COLO829 (cell line): ENCODE measurements at places on chromosomes 2 and 18.
A peak's percentile ranks its signal among the peaks of the same experiment; 100 is the strongest.

- DNase-seq: no peak
Measured at GRCh38 chr18:8987241-8987640, 115.3 kb upstream of the NDUFV2 start.

DNA sequence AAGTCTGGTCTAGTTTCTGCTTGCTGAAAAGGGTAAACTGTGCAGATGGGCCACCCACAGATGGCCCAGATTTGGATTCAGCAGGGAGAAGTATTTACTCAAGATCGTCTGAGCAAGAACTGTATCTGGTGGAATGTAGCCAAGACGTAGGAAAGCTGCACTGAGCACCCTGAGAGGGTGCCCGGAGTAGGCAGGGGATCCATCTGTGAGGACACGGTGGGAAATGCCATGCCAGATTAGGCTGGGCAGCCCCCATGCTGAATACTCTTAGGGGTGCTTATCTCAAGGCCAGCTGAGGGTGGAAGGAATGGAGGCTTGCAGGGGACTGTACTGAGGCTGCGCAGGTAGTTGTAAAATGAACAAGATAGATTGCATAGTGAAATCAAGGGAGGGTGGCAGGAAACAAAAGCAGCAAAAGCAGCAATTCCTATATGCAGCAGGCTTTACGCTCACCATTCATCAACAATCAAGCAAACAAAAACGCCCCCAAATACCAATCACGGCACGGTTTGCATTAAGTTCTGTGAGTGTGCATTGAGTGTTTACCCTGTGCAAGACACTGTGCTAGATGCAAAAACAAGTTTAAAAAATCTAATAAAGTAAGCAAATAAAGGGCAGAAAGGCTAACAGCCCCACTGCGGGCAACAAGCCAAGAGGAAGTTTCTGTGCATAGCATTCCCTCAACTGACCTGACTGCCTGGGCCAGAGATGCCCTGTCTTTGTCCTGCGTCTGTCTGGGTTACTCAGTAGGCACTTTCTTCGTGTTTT, 32.2 kb upstream of the LPIN2 start:
- DNase-seq: no peak

- DNase-seq: peak; percentile 13
Measured at GRCh38 chr2:135875491-135876065, 665 bp downstream of the MCM6 start.

- no peak for DNase-seq
Measured at GRCh38 chr18:44805643-44806042, 125.0 kb downstream of the SETBP1 start.

- no peak for DNase-seq
Measured at GRCh38 chr2:192544371-192544955, 349.7 kb upstream of the TMEFF2 start.

GRCh38 chr2:76450024-76450475, 739.3 kb upstream of the GCFC2 start:
- no peak for DNase-seq

DNA sequence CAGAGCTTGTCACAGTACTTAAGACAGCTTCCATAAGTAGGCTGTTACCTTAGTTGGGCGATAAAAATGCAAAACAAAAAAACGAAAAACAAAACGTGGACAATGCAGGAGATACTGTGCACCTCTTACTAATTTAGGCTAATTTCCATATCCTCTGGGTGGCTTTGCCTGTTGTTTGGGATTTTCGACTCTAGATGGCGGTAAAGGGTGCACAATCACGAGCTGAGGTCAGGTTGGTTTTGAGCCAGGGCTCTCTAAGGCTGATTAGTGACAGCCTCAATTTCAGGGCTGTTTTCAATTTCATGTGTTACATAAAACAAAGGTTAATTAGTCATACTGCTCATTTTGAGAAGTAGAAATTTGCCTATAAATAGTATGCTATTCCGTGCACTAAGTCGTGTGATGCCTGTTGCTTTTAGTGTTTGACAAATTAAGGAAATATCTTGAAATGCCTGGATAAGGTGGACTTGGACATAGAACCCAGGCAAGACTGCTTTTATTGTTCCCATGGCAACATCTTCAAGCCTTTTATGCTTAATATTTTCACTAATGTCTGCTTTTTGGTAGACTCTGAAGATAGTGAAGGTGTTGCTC, 493.1 kb downstream of the SOCS6 start:
- peak; percentile 43 for DNase-seq

GRCh38 chr2:221461901-221462300, 110.2 kb downstream of the EPHA4 start:
- DNase-seq: peak; percentile 19

- DNase-seq: peak; percentile 30
Measured at GRCh38 chr18:65091744-65092329, 659.0 kb upstream of the CDH7 start.

GRCh38 chr2:219109471-219109870, 48.8 kb upstream of the IHH start:
- no peak for DNase-seq

DNA sequence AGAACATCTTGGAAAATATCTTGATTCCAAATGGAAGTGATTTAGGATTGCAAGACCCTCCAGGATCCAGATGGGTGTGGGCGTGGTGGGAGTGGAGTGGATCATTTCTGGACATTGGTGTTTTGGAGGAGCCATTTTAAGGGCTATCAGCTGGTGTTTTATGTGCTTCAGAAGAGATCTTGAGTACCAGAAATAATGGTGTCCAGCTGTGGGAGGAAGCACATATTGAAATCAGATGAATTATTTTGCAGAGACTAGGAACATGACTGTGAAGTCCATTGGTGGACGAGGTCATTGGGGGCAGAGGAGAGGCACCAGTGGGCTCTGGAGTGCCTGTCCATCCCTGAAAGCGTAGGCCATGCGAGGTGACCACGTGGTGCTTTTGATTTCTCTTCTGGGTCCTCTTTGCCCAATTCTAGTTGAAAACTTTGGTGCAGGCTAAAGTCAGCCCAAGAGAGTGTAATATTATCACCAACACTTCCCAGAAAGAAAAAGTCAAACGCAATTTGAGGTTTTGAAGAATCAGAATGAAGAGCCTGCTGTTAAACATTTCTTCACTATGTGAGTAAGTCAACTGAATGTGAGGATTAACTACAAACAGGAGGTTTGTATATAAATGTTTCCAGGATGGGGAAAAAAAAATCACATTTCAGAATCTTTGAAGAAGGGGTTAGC, 31.6 kb downstream of the RNF144A start:
- no peak for DNase-seq

DNA sequence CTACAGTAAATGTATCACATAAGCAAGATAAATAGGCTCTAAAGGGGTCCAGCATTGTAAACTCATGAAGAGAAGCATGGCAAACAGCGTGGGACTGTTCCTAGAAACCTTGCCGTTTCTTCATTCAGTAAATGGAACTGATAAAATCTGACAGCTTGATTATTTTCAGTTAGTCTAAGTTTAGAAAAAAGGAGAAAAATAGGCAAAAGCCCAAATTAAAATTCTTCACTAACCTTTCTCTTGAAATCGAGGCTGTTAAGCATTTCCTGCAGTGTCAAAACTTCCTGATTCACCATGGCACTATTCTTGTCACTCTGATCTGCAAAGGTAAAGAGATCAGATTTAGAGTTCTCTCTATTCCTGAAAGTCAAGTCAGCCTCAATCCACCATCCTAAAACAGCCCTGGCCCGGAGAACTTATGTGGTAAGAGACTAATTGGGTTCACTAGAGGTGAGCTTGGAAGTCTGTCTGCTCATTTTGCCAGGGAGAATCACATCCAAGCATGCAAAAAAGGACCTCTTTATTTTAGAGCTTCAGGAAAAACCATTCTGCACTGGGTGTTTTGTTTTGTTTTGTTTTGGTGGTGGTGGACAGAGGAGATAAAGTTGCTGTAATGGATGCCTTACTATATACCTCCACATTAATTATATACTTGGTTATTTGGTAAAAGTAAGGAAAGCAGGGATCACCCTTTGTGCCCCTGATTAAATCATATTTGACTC, 52.4 kb upstream of the STAT1 start:
- DNase-seq: no peak

GRCh38 chr2:14094592-14094991, 537.9 kb upstream of the LRATD1 start:
- no peak for DNase-seq

DNA sequence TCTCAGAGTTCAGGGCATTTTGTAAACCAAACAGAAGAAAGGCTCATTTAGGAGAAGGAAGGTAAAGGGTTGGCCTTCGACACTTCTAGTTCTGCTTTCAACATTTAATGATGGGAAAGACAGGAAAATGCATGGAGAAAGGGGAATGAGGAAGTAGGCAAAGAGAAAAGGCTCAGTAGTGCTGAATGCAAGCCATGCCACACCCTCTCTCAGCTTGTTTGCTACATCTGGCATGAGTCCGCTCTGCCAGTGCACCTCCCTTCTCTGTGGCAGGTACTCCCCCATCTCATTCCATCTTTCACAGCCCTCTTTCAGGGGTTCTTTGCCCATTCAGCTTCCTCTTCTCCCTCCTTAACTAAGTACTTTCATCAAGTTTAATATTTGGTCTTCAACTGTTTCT, 120.9 kb upstream of the ITGB6 start:
- no peak for DNase-seq

- no peak for DNase-seq
Measured at GRCh38 chr2:143584936-143585335, 455.7 kb downstream of the ARHGAP15 start.

- DNase-seq: no peak
Measured at GRCh38 chr2:181389524-181389923, 67.7 kb upstream of the ITGA4 start.

GRCh38 chr2:241514986-241515737, 6.8 kb upstream of the STK25 start:
- DNase-seq: no peak

DNA sequence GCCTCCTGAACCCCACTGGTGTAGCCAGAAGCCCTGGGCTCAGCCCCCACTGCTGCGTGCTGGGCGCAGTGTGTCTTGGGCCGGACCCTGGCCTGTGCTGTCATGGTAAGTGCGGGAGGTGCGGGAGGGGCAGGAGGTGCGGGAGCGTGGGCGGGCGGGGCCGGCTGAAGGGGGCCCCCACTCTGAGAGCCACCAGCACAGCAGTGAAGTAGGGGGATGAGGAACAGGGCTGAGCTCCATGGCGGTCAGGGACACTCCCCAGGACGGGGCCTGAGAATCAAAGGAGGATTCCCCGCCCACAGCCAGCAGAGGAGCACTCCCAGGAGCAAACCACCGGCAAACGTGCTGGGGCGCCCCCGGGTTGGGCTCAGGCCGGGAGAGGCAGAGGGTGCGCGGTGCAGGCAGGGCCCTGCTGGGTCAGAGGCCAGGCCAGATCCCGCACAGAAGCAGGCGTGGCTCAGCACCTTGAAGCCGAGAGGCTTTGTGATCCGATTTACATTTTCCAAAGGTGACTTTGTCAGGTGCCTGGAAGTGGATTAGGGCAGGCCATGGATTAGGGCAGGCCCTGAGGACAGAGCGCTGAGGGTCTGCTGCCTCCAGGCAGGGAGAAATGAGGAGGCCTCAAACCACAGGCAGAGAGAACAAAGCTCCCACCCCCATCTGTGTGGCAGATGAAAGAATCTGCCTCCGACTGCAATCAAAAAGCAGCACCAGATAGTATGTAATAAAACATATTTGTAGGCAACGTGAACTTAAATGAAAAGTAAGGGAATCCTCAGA, 152.0 kb upstream of the RAB6C start:
- no peak for DNase-seq

GRCh38 chr2:60945341-60945740, 64.0 kb downstream of the REL start:
- no peak for DNase-seq

- DNase-seq: peak; percentile 88
Measured at GRCh38 chr18:62963507-62963906, 248.2 kb downstream of the PHLPP1 start.

GRCh38 chr18:43542016-43542415, 264.7 kb upstream of the SYT4 start:
- DNase-seq: peak; percentile 20
